Spleen (tissue), 13 donors: ENCODE measurements at places on chromosomes 1 and 21.
A peak's percentile ranks its signal among the peaks of the same experiment; 100 is the strongest.

DNA sequence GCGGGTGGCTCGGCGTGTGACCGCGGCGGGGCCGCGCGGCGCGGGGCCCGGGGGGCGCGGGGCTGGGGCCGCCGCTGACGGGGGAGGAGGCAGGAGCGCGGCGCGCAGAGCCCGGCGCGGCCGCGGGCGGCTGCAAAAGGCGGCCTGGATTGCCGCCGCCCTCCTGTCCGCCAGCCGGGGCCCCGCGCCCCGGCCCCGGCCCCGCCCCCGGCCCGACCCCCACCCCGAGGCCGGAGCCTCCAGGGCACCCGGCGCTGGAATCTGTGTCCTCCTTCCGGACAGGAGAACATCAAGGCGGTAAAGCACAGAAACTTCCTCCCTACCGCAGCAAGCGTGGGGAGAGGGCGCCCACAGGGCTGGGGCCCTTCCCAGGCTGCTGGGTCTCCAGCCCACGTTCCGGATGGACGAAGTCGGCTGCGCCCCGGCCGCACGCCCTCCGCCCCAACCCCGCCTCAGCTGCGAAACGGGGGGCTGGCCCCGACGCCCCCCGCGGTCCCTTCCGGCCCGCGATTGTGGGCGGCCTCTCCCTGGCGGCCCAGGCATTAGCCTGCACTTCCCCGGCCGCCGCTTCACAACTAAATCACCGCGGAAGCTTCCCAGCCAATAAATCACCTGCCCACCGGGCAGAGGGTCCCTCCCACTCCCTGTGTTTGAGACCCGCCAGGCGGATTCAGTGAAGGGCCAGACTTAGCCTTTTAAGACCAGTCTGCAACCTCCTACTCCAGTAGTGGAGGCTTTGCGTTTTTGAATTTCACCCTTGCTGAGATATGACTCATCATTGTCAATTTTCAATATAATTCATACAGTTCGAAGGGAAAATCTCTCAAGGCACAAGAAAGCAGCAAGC, 106.0 kb downstream of the SLC45A1 start:
- peak; percentile 89 for DNase-seq

DNA sequence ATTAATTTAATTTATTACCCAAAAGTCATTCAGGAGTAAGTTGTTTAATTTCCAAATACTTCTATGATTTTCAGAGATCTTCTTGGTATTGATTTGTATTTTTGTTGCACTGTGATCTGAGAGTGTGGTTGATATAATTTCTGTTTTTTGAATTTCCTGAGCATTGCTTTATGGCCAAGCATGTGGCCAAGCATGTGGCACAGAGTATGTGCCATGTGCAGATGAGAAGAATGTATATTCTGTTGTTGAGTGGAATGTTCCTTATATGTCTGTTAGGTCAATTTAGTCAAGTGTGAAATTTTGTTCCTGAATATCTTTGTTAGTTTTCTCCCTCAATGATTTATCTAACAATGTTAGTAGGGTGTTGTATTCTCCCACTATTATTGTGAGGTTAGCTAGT, 25.3 kb upstream of the IFI16 start:
- DNase-seq = no peak

GRCh38 chr1:166905136-166905535, 29.1 kb upstream of the TADA1 start:
- no peak for DNase-seq

DNA sequence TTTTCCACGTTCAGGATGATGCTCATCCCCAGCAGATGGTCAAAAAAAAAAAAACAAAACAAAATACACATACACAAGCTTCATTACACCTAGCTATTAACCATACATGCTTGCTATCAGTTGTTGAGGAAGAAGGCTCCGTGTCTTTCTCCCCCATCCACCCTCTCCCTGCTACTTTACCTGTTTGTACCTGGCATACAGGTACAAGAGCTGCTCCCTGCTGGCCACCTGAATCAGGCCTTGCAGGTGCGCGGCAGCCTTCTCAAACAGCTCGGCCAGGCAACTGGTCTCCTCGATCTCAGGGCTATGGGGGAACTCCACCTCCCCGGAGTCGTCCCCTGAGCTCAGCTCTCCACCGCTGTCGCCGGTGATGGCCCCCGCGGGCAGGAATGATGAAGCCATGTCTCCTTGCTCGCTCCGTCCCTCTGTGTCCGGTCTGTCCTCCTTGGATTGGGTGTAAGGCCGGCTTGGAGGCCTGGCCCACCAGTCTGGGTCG, 464 bp downstream of the ACBD6 start:
- no peak for DNase-seq

DNA sequence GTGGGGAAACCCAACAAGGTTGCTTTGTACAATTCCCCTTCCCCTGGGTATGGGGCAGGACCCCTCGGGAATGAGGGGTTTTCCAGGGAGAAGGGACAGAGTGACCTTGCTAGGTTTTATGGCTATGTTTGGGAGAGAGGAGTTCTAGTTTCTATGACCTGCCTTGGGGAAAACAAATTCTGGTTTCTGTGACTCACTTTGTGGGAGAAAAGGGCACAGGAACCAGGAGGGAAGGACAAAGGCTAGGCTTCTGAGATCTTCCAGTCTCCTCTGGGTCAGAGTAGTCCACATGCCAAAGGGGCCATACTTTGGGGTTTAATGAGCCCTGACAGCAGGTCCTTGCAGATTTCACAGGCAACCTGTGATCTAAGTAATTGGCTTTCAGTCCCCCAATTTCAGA, 5.5 kb upstream of the PTGER3 start:
- DNase-seq = no peak

DNA sequence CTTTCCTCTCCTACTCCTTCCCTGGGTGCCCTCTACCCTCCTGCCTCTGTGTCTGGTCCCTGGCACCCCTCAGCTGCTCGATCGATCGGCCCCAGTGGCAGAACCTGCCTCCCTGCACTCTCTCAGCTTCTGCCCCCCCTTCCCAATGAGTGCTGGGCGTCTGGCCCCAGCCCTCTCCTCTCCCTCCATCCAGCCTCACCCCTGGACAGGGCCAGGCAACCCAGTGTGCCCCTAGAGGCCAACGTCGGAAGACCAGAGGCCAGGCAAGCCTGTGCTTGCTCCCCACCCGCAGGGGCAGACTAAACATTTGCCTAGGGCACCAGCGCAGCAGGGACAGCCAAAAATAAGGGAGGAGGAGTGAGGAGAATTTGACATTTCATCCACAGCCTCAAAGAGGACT, 43.5 kb downstream of the LGR6 start:
- peak; percentile 61 for DNase-seq

GRCh38 chr21:45042664-45043161, 31.7 kb upstream of the ADARB1 start:
- DNase-seq = no peak

GRCh38 chr1:26372039-26372438, 511 bp downstream of the ZNF683 start:
- DNase-seq = no peak

DNA sequence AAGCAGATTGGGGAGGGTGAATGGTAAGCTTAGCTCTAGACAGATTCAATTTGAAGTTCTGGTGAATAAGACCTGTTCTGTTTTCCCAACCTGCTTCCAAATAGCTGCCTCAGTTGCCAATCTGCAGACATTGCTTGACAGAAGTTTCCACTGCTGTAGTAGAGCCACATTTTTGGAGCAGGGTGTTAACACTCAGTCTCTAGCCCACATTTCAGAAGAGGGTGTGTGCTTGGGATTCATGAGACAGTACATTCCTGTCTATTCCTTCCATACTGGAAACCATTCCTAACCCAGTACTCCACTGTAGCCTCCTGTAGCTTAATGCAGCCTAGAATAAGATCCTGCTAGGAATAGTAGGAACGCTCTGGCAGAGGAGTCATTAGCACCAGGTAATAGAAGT, 450.5 kb downstream of the NUF2 start:
- no peak for DNase-seq

DNA sequence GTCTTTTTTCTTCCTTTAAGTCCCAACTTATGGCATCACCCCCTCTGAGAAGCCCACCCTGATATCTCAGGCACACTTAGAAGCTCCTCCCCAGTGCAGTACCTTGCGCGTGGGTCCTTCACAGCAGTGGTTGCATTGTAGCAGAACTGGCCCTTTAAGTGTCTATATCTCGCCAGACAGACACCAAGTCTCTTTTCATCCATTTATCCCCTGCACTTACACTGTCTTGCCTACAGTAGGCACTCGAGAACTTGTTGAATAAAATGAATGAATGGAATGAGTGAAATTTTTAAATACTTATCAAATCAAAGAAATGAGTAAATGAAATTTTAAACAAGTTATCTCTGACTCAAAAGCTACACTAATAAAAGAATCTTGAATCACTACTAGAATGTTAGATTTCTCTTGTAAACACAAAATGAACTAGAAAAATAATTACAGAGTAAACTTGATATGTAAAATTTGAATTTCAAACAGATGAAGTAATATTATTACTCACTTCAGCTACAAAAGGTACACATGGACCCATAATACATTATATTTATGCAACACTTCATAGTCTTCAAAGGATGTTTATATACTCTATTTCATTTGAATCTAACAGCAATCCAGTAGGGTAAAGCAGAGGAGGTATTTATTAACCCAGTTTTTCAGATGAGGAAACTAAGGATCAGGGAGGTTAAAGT, 54.7 kb upstream of the MAN1A2 start:
- DNase-seq = no peak

DNA sequence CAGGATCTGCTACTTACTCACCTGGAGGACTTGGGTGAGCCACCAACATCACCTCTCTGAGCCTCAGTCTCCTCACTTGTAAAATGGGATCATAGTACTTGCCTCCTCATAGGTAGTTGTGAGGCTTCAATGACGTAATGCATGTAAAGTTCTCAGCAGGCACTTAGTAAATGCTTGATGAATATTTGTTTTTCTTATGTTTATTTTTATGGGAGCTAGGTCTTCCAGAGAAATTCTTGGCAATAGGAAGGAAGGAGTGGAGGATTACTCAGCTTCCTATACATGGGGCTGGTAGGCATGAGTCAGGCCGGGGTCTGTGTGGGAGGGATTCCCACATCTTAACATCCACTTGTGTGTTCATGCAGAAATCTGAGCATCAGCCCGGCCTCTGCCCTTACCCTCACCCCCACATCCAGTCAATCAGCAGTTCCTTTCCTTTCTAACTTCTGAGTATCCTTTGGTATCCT, 95.4 kb upstream of the USP24 start:
- DNase-seq = no peak

DNA sequence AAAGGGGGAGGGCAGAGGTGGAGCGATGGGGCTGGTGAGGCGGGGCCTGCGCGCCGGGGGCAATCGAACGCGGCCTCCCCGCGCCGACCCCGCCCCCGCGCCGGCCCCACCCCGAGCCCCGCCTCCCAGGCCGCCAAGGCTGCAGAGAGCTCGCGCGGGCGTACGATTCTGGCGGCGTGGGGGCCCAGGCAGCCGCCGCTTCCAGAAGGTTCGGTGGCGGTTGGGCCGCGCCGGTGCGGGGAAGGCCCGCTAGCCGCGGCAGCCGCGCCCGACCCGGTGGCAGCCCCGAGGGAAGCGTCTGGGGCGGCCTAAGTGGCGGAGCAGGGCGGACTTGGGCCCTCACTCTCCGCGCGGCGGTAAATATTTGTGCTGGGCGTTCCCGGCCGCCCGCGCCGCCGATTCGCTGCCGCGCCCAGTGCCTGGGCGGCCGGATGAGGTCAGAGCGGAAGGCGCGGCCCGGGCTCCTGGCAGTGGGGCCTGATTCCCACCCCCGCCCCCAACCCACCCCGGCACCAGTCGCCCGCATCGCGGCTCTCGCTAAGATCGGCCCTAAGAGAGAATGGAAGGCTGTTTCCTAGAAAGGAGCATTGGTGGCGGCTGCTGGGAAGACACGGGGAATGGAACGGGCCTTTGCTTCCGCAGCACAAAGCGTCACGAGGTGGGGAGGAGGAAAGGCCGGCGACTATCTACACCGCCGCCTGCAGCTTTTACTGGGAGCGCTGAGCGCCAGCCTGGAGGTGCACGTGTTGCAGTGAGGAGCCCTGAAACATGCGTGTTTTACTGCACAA, at the start of gene ACOT7:
ACOT7 (minus strand) TSS at position 368 of the 788 bp plus-strand sequence. CDS start 368 bp downstream, outside the sequence.
- DNase-seq = peak; percentile 95

- no peak for DNase-seq
Measured at GRCh38 chr1:225522588-225523262, 94.9 kb upstream of the LBR start.

GRCh38 chr1:33388805-33389771, 41.8 kb downstream of the PHC2 start:
- DNase-seq = no peak

- no peak for DNase-seq
Measured at GRCh38 chr1:55441489-55441888, 226.3 kb upstream of the USP24 start.

DNA sequence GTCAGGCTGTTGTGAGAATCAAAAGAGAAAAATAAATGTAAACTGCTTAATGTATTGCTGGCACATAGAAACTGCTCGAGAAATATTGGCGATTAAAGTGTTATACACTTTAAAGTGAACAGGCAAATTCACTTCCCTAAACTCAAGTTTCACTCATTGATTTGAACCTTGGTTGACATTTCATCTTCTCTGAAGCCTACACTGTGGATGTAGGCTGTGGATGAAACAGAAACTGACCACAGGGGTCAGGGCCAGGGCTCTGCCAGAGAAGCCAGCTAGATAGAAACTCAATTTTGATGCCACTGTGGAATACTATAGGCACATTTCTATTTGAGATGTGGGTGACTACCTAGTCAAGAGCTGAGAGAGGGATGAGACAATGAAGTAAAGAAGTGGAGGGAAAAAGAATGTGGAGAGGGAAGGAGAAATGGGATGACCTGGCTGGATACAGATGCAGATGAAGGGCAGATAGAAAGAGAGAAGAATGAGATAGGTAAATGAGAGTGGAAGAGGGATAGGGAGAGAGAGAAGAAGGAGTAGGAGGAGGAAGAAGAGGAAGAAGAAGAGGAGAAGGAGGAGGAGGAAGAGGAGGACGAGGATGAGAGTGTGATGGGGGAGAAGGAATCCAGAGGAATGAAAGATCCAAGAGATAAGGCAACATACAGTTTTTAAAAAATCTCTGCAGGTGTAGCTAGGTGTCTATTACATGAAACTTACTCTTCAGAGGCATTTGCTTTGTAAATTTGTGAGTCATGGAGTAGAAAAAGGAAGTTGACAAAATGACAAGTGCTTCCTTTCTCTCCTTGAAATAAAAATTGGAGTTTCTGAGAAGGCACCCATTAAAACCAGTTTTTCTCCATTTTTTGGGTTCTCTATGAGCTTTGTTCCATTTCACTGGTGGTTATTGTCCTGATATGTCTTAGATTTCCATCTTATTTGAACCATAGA, 17.4 kb upstream of the CD1D start:
- DNase-seq = no peak

- DNase-seq = peak; percentile 91
Measured at GRCh38 chr1:231420959-231421545, 1.0 kb downstream of the EGLN1 start.

- peak; percentile 97 for DNase-seq
Measured at GRCh38 chr1:44029911-44030604, 1.2 kb downstream of the SLC6A9 start.

GRCh38 chr1:209354111-209354839, 229.2 kb upstream of the CAMK1G start:
- no peak for DNase-seq
